Cerebellum (tissue), 4 donors: ENCODE measurements at places on chromosomes 7 and 10.

- no peak for DNase-seq
Measured at GRCh38 chr7:116353647-116354046, 143.3 kb downstream of the TES start.

DNA sequence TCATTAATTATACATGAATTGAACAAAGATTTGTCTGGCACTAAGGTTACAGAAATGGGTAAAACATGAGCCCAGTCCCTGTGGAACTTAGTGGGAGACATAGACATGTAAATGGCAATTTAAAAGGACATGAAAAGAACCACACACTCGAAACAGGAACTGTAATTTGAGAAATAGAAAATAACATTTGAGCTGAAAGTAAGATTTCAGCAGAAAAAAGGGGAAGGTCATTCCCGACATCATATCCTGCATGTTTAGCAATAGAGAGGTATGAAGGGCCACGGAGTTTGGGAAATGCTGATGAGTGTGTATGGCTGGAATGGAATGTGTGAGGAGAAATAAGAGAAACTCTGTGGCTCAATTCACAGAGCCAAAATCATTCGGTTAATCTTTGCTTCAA lies 175.4 kb upstream of the AHR start:
- DNase-seq: no peak

DNA sequence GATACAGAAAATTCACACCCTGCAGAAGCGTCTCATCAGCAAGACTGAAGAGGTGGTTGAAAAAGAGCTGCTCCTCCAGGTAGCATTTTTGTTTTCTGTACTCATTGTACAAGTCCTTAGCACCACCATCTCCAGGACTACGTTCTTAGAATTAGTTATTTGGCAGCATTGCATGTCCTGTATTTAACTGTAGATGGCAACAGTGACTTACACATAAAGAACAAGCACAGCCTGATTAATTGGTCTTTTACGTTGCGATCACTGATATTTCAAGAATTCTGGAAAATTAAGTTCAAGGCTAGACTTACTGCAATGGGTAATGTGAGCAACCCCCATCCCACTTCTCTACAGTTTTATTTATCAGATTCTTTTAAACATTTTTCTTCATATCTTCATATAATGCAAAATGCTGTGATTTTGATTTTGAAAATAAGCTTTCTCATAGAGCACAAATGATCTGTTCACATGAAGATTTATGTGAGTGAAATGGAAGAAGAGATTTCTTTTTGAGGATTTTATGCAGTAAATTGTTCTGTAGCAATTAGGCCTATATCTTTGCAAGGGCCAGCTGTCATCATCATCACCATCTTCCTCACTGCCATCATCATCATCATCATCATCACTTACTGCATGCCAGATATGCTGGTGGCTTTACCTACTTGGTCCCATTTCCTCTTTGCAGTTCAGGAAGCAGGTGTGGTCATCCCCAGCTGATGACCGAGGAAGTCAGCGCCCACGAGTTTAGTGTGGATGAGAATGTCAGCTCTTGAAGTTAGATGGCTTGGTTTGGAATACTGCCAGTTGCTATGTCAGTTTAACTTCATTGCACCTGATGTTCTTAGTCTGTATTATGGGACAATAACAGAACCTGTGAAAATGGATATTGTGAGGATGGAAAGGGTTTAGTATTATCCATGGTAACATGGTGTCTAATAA lies 53.4 kb downstream of the CFAP58 start:
- DNase-seq: no peak

- DNase-seq: no peak
Measured at GRCh38 chr7:107338080-107338479, 131.8 kb upstream of the GPR22 start.

DNA sequence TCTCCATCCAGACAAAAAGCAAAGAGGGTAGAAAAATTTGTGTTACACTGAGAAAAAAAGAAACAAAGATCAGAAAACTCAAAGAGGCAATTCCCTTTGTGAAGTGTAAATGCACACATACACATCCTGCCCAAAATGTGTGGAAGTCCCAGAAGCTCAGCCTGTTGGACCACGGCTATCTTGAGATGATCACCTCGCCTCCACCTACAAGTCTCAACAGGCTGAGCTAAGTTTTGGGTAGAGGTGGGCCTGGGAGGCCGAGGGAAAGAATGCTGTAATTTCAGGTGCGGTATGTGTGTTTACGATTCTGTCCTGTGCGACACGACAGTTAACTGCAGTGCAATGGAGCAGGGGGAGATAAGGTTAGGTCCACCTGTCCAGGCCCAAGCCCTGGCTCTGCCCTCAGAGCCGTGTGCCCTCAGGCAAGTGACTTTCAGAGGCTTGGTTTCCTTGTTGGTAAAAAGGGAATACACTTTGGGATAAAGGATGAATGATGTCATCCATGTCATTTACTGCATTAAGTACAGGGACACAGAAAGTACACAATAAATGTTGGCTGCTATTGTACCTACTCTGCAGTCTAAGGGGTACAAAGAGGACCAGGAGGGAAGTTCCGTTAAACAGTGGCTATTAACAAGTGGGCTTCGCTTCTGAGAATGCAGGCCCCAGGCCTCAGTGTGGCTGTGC lies 67.3 kb downstream of the AFAP1L2 start:
- DNase-seq: no peak

GRCh38 chr7:117212969-117213877 lies 109.6 kb downstream of the WNT2 start:
- no peak for DNase-seq
